Suppressor macrophage treated with lipopolysaccharide for 4 hours (primary cell): ENCODE measurements at places on chromosomes 4 and X.
A peak's percentile ranks its signal among the peaks of the same experiment; 100 is the strongest.

- DNase-seq = no peak
Measured at GRCh38 chr4:173237152-173237551, 68.5 kb downstream of the GALNT7 start.

DNA sequence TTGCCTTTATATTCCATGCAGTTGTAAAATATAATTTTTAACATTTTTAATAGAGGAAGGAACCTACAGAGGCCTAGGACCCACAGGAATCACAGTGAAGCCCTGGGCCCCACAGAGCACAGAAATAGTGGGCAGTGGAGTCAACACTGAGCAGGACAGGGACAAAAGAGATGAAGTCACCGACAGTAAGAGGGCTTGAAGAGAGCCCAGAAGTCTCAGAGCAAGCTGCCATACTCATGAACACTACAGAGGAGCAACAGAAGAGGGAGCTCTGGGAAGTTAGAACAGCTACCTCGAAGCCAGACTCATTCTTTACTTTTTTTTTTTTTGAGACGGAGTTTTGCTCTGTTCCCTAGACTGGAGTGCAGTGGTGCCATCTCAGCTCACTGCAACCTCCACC is 149.3 kb upstream of the TENM3 start:
- DNase-seq = no peak

- no peak for DNase-seq
Measured at GRCh38 chr4:26812049-26812714, 48.5 kb upstream of the STIM2 start.

GRCh38 chr4:185987961-185988627 is 80.9 kb upstream of the TLR3 start:
- DNase-seq = no peak

- peak; percentile 54 for DNase-seq
Measured at GRCh38 chrX:103211012-103211715, 3.7 kb upstream of the BEX4 start.
